ENCODE measurements at places on chromosomes 12 and 14.

GRCh38 chr12:153080-153746 is 60.7 kb downstream of the SLC6A12 start:
- peak; percentile 84 for DNase-seq

- peak; percentile 53 for DNase-seq
These were observed 131.6 kb downstream of the KSR2 start for GRCh38 chr12:117836999-117837736.

- DNase-seq, result no peak
These were observed 44.9 kb downstream of the RNF34 start for GRCh38 chr12:121444842-121445202.

- DNase-seq, result no peak
These were observed 3.6 kb downstream of the ITGA7 start for GRCh38 chr12:55703901-55704761.

- no peak for DNase-seq
These were observed 171.7 kb upstream of the RTL1 start for GRCh38 chr14:101075025-101075800.

DNA sequence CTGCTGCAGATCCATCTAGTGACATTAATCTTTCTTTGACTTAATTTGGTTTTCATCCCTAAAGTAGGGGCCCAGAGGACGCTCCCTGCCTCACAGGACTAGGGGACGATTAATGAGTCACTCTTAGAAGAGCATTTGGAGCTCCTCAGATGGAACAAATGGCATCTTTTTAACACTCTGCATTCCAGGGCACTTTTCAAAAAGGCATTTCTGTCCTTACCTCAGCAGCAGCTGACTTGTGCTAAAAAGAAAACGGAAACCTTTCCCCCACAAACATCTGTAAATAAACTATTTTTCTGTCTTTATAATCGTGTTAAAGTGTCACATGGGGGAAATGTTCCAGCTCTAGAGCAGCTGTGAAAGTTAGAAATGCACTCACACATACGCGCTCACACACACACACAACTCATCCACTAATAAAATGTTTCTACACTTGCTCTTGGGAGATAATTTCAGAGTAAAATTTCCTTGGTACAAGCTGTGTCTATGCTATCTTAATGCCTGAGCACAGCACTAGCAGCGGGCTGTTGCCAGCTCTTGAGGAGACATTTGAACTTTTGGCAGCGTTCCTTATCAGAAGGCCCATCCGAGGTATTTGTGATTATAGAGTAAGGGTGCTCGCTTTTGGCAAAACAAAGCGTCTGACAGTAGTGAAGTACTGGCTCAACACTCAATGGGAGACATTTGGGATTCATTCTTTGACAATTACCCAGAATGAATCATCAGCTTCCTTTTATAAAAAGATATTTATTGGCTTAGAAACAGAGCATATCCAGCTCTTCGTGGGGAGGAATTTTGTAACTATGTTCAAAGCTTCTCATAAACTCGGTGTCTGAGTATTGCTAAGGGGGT is 141.3 kb downstream of the PLXNC1 start:
- DNase-seq, result no peak

- no peak for DNase-seq
These were observed 53.9 kb downstream of the NTN4 start for GRCh38 chr12:95736631-95737030.

- DNase-seq, result no peak
These were observed 175.8 kb upstream of the PLXNC1 start for GRCh38 chr12:93972411-93973208.

- DNase-seq, result no peak
These were observed 3.5 kb downstream of the ZNF605 start for GRCh38 chr12:132952371-132953162.

GRCh38 chr14:22210026-22210425 is 379.0 kb downstream of the DAD1 start:
- DNase-seq, result no peak

DNA sequence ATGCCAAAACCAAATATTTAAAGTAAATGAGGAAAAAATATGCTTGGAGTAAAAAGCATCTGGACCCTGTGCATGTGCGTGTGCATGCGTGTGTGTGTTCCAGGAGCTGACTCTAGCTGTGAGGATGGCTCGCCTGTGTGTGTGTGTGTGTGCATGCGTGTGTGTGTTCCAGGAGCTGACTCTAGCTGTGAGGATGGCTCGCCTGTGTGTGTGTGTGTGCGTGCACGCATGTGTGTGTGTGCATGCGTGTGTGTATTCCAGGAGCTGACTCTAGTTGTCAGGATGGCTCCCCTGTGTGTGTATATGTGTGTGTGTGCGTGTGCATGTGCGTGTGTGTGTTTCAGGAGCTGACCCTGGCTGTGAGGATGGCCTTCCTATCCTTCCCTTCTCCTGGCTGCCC is 357.7 kb downstream of the CACNA1C start:
- no peak for DNase-seq

DNA sequence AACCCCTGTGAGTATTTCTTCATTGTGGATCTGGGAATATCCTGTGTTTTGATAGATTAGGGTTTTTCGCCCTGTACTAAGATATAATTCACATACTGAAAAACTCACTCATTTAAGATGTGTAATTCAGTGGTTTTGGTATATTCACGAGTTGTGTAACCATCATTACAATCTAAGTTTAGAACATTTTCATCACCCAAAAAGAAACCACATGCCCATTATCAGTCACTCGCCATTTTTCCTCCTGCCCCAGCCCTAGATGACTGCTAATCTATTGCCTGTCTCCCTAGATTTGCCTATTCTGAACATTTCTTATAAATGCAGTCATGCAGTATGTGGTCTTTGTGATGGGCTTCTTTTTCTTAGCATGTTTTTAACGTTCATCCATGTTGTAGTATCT is 67.9 kb upstream of the ATF1 start:
- no peak for DNase-seq

- DNase-seq, result no peak
These were observed 33.5 kb downstream of the PYGL start for GRCh38 chr14:50910495-50911420.

DNA sequence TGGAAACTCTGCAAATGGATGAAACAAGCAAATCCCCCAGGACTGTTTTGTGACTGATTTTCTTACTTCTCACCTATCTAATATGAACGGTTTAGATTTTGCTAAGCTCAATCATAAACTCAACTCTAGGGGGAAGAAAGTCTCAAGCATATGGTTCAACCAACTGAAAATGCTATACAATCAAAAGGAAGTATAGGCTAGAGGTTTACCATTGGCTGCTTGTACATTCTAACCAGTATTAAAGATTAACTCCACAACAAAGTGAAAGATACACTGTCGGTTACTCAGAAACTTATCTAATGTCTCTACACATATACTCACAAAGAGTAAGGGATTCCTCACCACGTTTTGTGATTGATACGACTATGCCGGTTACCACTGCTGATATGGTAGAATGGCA is 281.8 kb upstream of the SOX5 start:
- no peak for DNase-seq

DNA sequence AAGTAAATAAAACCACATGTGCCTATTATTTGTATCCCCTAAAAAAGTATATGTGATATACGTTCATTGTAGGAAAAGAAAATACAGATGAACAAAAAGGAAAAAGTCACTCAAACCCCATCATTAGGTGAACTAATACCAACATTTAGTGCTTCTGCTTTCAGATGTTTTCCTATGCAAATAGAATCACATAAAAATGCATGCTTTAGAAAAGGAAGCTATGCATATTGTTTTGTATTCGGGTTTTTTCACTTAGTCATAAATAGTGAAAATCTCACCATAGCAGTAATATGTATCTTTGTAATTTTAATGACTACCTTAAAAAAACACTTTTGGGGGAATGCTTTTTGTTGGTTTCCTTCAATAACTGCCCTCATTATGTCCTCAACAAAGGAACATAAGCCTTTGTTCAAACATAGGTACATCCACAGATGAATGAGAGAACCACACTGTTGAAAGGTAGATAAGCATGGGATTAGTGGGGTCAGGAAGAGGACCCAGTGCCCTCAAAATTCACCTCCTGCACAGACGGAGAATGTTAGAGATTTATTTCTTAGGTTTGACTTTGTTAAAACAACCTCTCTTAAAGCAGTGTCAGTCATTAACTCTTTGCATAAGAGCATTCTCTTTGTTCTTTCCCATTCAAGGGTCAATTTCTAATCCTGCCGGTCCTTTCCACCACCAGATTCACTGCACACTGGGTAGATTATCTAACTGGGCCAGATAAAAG is 6.5 kb downstream of the AMDHD1 start:
- peak; percentile 15 for DNase-seq

GRCh38 chr12:39105111-39105510 is 199.7 kb upstream of the CPNE8 start:
- DNase-seq, result no peak

DNA sequence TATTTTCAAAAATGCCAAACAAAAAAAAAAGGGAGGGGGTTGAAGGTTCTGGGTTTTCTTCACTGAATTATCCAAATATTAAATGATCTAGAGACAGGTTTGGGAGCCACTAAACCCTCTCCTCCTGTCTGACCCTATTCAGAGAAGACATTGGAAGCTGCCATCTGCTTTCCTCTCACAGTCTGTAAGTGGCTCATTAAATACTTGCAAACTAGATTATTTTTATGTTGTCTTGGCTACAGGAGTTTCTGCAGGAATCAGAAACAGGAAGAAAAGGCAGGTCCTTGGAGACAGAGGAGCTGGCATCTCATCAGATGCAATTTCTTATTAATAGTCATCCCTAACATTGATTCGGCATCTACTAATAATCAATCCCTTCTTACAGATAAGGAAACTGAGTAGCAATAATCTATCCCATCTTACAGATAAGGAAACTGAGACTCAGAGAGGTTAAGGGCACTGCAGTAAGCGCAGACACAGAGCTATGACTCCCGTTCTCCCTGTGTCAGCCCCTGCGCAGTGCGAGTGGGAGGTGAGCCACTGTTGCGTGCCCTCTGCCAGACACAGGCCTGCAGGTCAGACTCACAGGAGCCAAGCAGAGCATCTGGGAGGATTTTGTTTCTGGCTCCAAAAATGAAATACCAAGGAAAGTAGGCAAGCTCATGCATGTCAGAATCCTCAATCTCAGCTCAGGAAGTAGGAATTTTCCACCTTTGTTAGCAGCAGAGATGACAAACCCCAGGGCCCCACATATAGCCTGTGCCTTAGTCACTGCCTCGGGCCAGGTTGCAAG is 11.0 kb downstream of the BDKRB2 start:
- no peak for DNase-seq

- DNase-seq, result no peak
These were observed 40.5 kb downstream of the LIMA1 start for GRCh38 chr12:50242751-50243191.

DNA sequence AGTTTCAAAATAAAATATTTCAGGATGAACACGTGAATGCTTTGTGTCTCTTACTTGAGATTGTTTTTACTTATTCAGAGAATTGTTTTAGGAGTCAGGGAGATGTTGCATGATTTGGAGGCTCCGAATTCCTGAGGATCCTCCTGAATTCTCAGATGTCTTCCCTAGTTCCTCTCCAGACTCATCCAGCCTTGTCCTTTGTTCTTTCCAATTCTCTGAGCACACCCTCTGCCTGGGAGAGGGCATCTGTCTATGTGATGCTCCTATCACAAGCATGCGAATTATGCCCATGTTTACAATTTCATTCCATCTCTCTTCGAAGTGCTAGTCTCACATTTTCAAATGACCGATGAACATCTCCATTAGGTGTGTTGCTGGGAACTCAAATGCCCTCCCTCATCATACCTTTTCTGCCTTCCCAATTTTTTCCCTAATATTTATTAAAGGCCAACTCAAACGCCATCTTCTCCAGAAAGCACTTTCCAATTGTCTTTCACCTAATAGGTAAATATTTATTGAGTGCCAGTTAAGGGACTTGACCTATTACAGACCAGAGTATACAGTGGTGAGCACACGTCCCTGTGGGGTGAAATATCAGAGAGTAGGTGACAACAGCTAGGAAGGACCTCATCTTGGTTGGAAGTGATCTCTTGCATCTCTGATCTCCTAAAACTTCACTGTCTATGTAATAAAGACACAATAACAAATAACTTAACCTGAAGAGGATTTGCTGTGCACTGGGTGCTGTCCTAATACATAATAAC is 64.4 kb downstream of the ARF6 start:
- no peak for DNase-seq

GRCh38 chr14:100844082-100844408 is 18.1 kb downstream of the MEG3 start:
- DNase-seq, result no peak

Measured in NCI-H1436 (cell line).